ENCODE measurements at places on chromosomes 1 and 21.

DNA sequence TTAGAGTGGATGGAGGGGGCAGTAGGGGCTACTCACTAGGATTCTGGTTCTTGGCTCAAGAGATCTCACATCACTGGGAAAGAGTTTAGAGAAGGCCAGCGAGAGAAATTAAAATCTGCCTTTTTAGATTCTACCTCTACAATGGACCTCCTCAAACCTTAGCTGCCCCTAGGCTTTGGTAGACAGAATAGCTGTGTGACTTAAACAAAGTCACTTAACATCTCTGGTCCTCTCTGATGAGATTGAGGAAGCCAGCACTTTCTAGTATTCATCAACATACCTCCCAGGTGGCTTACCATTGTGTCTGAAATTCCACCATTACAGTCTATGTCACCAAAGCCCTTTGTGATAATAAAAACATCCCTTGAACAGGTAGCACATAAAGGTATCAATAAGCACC lies 18.7 kb downstream of the AADACL4 start:
- DNase-seq = no peak

DNA sequence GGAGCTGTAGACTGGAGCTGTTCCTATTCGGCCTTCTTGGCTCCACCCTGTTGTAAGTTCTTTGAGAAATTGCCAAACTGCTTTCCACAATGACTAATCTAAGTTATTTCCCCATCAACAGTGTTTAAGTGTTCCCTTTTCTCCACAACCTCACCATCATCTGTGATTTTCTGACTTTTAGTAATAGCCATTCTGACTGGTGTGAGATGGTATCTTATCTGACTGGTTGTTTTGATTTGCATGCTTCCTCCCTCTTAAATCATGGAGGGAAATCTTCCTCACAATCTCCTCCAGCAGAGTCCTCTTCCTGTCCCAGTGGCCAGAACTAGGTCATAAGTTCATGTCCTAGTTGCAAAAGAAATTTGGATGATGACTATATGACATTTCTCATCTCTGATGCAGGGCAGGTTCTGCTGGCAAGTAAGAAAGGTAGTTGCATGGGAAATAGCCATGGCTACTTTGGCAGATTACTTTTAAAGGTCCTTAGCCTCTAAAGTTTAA lies 294.0 kb downstream of the LRRC40 start:
- no peak for DNase-seq

DNA sequence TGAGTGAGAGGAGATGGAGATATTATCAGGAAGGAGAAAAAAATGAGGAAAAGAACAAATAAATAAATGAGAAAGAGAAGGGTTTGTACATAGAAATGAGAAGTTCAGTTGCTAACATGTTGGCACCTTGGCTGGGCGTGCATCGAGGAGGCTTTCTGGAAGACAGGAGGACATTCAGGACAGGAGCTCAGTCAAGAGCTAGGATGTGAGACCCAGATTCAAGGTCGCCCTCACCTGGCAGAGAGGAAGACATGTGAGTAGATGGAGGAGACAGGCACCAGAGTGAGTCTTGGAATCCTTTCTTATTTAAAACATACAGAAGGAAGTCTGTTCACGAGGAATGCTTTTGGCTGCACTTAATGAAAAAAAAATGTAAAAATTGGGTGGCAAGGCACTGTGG lies 640.9 kb downstream of the NPHP4 start:
- DNase-seq = no peak

GRCh38 chr1:116497656-116498055 lies 73.2 kb downstream of the CD58 start:
- no peak for DNase-seq

- DNase-seq = no peak
These were observed 64.2 kb downstream of the GPR137B start for GRCh38 chr1:236206548-236206947.

- DNase-seq = no peak
These were observed 107.2 kb upstream of the MARK1 start for GRCh38 chr1:220420726-220421125.

DNA sequence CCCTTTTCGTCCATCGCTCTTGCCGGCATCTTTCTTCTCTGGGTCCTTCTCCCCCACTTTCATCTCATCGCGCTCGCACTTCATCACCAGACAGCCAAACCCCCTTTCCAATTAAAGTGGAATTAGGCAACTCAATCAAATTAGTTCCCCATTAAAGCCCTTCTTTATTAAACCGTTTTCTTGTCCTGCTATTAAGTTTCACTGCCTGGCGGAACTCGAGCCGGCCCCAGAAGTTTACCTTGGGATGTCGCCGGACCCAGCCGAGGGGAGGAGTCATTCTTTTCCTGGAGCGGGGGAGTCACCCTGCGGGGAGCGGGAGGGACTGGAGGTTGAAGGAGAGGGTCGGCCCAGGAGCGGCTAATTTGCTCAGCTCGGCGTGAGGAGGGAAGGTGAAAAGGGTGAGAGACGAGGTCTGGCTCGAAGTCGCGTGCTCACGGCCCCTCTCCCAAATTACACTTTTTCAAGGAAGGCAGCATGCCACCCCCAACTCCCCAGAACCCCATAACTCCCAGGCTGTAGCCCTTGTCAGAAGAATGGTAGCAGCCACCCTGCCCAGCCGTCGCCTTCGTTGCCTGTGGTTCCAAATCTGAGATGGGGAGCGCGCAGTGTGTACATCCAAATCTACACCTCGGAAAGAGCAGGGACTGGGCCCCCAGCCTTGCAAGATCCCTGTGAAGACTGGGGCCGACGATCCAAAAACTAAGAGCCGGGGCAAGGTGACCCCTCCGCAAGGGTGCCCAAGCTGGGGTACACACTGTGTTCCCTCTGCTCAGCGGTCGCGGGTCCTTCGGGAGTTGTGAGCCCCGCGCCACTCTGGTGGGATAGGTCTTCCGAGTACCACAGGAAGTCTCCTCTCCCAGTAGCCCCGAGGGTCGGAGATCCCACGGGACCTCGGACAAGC lies 6.4 kb downstream of the DMRTA2 start:
- no peak for DNase-seq

GRCh38 chr1:63731117-63732043 lies 42.4 kb upstream of the ROR1 start:
- DNase-seq = no peak

DNA sequence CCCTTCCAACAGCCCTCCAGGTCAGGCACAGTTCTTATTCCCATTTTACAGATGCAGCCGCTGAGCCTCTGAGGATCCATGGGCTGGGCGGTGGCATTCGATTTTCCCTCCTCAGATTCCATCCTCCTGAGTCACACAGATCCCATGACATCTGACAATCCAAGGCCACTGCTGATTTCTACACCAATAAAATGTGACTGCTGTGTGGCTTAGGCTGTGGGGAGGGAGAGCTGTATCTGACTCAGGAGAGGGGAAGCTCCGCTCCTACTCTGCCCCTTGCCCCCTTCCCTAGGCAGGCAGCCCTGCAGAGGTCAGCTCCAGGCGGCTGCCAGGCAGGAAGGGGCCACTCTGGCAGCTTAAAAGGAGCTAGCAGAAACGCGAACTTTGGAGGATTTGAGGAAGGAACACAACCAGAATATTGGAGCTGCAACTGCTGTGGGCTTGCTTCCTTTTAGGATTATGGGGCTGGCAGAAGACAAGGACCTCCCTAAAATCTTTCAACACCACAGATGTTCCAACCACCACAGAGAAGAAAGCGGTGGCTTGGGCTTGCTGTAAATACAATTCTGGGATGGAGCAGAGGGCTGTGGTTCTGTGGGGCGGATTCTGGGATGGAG lies 50.0 kb downstream of the MRPL37 start:
- DNase-seq = no peak

GRCh38 chr1:4710592-4711415 lies 56.4 kb downstream of the AJAP1 start:
- no peak for DNase-seq

DNA sequence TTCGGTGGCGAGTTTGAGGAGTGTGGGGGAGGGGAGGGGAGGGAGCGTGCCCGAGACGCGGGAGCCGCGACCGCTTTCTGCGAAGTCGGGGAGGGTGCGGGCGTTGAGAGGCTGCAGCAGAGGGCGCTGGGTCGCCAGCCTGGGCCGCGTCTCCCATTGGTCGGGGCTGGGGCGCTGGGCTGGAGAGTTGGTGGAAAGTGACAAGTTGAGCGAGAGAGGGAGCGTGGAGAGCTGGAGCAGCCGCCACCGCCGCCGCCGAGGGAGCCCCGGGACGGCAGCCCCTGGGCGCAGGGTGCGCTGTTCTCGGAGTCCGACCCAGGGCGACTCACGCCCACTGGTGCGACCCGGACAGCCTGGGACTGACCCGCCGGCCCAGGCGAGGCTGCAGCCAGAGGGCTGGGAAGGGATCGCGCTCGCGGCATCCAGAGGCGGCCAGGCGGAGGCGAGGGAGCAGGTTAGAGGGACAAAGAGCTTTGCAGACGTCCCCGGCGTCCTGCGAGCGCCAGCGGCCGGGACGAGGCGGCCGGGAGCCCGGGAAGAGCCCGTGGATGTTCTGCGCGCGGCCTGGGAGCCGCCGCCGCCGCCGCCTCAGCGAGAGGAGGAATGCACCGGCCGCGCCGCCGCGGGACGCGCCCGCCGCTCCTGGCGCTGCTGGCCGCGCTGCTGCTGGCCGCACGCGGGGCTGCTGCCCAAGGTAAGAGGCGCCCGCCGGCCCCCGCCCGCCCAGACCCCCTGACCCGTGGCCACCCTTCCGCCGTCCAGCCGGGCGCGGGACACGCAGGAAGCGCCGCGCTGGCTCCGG lies at the start of gene ROR1:
Gene ROR1 (plus strand): TSS at position 203 of the 802 bp plus-strand sequence.
- DNase-seq = peak; percentile 3

DNA sequence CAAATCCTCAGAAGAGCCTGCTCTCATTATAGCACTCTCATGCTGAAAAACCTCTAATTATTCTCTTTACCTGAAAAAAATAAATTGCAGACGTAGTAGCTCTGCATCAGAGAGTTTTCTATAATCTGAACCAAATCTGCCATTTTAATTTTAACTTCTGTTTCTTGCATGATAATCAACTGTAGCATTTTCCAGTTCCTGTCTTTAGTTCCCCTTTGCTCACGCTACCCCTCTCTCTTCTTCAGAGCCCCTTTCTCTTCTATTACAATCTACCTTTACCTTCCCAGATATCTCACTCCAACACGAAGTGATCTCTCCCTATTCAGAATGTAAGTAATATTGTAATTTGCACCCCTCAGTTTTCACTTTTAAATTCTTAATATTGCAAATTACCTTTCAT lies 31.4 kb downstream of the FMO1 start:
- no peak for DNase-seq

DNA sequence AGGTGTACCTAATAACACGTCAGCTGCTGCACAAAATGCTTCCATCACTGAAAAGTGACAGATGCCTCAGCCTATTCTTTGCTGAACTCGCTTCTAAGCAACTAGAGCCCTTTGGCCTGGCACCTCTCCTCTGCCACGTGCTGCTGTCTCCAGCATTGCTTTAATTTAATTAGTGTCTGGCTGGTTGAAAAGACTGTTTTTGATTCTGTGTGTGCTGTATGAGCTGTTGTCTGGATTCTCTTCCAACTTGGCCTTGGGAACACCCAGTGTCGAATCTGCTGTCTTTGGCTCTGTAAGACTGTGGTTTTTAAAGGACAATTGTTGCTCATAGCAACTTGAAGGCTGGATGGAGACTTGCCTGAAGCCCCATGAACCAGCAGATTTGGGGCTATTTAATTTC lies 109.5 kb downstream of the PSMG1 start:
- no peak for DNase-seq

- no peak for DNase-seq
These were observed 10.4 kb downstream of the MYOG start for GRCh38 chr1:203075236-203076030.

DNA sequence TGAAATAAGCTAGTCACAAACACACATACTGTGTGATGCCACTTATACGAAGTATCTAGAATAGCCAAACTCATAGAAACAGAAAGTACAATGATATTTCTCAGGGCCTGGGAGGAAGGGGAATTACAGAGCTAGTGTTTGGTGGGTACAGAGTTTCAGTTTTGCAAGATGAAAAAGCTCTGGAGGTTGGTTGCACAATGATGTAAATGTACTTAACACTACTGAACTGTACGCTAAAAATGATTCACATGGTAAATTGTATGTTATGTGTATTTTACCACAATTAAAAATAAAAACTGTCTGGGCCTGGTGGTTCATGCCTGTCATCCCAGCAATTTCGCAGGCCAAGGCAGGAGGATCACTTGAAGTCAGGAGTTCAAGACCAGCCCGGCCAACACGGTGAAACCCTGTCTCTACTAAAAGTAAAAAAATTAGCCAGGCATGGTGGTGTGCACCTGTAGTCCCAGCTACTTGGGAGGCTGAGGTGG lies 15.3 kb upstream of the FHAD1 start:
- no peak for DNase-seq

DNA sequence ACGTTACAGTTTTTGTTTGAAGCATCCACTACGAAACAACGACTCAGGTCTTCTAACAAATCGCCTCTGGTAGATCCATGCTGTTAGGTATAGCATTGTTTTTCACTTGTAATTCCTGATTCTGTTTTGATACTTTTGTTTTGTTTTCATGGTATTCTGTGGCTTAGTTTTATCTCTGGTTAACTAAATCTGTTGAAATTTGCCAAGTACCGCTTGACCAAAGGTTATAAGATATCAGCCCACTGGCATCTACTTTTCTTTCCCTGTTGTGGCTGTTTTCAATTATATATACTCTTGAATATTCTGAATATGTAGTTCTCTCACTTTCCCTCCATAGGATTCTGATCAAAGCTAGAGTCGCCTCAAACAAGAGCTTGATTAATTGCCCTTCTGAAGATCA lies 274.8 kb upstream of the C1orf105 start:
- DNase-seq = no peak

- peak; percentile 13 for DNase-seq
These were observed 3.4 kb upstream of the PEX10 start for GRCh38 chr1:2415801-2416208.

DNA sequence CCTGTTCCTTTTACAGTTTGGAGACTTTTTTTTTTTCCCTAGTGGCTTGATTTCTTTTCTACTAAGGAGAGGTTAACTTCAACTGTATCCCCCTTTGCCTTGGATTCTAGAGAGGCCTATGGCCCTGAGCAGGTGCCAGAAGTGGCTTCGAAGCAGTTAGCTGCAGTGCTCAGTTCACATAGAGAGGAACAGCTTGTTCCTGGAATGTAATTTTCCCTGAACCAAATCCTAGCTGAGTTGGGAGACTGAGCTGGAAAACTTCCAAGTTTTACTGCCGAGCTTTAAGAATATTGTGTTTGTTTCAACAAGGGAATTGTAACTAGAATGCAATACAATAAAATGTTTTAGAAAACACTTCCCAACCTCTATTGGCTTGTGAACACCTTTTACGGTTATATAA lies 17.5 kb downstream of the RD3 start:
- no peak for DNase-seq

DNA sequence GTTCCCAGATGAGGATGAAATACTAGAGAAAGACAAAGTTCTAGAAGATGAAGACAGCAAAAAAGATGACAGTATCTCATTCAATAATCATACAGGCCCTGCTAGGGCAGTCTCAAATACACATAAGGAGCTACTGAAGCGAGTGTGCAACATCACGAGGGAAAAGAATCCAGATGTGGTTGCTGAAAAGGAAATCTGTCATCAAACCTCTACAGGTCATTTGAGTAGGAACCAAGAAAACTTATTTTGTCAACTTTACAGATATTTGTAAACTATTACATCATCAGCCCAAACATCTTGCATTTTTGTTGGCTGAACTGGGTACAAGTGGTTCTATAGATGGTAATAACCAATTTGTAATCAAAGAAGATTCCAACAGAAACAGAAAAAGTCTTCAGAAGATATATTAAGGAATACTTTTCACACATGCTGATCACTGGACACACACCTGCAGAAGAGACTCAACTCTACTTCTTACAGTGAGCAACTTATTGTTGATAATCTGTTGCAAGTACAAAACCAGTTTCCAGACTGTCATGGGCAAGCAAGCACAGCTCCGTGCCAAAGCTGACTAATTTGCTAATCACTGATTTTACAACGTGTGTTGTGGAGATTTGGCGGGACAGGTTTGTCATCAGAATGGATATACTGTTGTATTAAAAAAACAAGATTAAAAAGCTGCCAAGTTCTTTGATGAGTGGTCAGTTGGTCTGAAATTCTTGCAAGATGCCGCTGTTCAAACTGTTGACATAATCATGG lies 42.1 kb downstream of the TRIM33 start:
- DNase-seq = no peak
